Astrocyte of the hippocampus (primary cell): ENCODE measurements at places on chromosomes 2 and 18.

DNA sequence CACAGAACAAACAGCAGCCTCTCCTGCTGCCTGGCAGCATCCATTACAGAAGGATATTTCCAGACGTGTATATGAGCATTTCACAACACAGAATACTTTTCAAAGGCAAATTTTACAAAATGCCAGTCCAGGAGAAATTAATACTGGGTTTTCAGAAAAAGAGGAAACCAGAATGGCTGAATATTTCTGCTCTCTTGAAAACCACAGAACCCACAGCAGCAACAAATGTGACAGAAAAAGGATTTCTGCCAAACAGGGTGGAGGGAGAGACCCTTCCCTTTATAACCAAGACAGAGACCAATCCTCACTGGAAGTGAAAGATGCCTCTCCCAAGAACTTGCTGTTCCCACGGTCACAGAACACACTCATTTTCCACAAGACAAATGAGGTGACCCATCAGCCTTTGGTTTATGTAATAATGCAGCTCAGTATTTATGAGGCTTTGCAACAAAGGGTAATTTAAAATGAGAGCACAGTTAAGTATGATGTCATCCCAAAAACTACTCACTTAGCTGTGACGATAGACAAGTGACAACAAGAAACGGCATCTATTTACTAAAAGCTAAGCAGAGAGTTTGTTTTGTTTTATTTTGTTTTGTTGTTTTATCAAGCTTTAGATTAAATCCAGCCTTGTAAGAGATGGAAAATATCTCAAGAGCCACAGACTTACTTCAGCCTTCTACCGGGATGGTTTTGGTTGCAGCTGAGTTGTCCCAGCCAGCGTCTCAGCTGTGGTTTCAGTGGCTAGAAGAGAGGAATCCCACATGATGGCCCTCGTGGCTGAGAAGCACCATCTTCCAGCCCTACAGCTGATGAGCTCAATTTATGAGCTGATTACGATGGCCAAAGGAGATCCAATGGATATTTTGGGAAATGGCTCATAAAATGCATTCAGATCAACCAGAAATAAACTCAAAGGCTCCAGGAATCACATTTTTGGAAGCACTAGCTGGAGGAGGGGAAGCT is 249.3 kb upstream of the AGAP1 start:
- DNase-seq = peak; percentile 50

DNA sequence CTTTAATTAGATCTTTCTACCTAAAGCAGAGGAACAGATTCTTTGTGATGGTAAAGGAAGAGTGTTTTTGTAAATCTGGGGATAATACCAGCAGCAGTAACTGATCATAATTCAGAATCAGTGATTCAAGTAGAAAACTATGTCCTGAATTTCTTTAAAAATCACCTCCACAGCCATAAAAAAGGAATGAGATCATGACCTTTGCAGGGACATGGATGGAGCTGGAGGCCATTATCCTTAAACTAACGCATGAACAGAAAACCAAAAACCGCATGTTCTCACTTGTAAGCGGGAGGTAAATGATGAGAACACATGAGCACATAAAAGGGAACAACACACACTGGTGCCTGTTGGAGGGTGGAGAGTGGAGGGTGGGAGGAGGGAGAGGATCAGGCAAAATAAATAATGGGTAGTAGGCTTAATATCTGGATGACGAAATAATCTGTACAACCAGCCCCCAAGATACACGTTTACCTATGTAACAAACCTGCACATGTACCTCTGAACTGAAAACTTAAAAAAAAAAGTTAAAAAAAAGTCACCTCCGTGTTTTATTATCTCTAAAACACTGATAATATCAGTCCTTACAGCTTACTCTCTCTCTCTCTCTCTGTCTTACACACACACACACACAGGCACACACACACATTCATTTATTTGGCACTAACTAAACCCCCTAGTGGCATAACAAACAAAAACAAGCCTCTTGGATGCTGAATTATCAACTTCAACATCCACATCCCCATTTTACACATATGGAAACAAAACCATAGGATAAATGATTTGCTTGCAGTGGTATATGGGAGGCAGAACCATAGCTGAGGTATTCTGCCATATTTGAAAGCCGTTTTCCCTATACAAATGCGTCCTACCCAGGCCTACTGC is 1.4 kb downstream of the TM4SF20 start:
- DNase-seq = no peak

- DNase-seq = peak; percentile 11
These were observed 395.6 kb downstream of the ARHGAP15 start for GRCh38 chr2:143524559-143525401.

- DNase-seq = no peak
These were observed 2109.4 kb upstream of the PIK3C3 start for GRCh38 chr18:39845631-39846030.

DNA sequence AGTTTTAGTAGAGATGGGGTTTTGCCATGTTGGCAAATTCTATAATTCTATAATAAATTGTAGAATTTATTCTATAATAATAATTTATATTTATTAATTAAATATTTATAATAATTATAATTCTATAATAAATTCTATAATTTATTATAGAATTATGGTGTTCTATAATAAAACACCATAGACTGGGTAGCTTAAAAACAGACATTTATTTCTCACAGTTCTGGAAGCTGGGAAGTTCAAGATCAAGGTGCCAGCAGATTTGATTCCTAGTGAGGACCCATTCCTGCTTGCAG is 130.9 kb upstream of the PELI1 start:
- no peak for DNase-seq

GRCh38 chr2:212381428-212382102 is 157.0 kb downstream of the ERBB4 start:
- no peak for DNase-seq

- no peak for DNase-seq
These were observed 174.7 kb downstream of the LPIN1 start for GRCh38 chr2:11920993-11921583.

DNA sequence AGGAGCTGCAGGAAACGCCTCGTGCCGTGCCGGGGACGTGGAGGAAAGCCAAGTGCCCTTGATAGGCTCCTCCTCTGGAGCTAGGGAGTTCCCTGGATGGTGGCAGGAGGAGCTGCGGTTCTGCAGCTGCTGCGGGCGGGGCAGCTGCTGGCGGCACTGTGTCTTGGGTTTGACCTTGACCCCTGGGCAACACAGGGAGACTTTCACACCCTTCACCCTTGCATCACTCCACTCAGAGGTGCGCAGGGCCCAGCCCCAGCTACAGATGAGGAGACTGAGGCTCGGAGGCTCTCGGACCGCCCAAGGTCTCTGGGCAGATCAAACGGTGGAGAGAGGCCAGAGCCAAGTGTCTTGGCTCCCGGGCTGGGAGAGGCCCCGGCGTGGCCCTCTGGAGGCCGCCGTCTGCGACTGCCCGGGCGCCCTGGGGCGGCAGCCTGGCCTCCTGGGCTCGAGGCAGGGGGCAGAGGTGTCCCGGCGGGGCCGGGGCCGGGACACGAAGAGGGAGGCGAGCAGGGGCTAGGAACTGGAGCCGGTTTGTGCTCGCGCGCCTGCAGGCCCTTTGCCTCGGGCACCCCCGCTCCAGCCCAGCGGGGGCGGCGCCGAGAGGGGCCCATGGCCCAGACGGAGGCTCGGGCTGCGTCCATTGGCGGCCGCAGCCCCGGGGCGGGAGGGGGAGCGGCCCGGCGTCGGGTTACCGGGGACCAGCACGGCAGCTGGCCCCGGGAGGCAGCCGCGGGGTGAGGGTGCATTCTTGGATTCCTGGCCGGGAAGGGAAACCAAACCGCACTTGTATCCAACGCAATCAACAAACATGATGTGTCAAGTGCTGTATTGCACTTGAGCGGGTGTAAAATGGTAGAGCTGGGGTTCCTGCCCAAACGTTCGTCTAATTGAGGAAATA is 129.6 kb upstream of the SLC1A4 start:
- peak; percentile 95 for DNase-seq

DNA sequence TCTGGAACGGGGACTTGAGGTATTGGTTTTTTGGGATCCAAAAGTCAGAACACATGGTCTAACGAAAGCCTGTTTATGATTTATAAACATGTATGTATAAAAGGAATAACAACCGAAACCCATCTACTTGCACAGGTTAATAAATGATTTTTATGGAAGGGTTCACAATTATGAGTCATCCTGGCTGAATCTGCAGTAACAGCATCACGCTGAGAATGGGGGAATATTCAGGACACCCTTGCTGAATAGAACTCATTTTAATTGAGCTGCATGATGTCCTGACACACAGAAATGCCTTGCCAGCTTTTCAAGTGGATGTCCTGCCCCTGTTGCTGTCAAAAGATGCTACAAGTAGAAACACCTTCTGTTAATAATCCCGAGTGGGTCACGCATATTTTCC is 54.7 kb upstream of the TGFA start:
- peak; percentile 52 for DNase-seq

- no peak for DNase-seq
These were observed 75.4 kb downstream of the TAF4B start for GRCh38 chr18:26301681-26302080.

GRCh38 chr2:3284657-3285630 is 92.7 kb downstream of the EIPR1 start:
- DNase-seq = no peak

DNA sequence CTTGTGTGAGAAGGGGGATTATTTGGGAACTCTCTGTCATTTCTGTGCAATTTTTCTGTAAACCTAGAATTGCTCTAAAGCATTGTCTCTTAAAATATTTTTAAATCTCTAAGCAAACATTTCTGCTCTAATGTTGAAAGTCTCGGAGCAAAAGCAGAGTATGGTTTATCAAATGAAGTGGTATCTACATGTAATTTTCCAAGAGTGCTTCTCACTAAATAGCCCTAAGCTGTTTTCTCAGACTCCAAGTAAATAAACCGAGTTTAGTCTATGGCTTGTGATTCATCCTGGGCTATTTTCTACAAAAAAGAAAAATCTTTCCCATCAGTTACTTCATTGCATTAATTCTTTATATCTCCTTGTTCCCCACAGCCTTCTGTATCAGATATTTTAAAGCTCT is 90.8 kb downstream of the METTL4 start:
- DNase-seq = no peak

GRCh38 chr2:105395691-105396090 is 3.2 kb downstream of the FHL2 start:
- peak; percentile 46 for DNase-seq
